ENCODE measurements at places on chromosomes 5 and 9.

DNA sequence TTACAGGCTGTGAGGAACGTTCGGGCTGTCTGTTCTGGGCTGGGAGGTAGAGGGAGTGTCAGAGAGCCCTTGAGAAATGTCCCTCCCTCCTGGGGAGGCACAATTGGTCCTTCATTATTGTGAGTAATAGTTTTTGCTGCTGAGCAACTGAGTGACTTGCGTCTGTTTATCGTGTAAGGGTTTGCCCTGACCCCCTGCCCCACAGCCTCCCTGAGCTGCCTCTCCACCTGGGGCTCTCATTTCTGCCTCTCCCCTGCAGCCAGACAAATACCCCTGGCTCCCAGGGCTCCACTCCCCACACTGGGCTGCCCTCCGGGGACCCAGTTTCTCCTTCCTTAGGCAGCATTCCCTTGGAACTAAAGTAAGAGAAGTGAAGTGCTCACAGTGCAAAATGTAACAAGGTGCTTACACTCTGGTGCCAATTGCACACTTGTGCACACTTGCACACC is 174.9 kb upstream of the MVB12B start:
- no peak for DNase-seq

GRCh38 chr5:124922255-124922975 is 176.0 kb upstream of the ZNF608 start:
- DNase-seq = no peak

- DNase-seq = no peak
Measured at GRCh38 chr9:87310827-87311523, 186.7 kb upstream of the DAPK1 start.

GRCh38 chr9:122190597-122191381 is 31.1 kb downstream of the MORN5 start:
- no peak for DNase-seq

DNA sequence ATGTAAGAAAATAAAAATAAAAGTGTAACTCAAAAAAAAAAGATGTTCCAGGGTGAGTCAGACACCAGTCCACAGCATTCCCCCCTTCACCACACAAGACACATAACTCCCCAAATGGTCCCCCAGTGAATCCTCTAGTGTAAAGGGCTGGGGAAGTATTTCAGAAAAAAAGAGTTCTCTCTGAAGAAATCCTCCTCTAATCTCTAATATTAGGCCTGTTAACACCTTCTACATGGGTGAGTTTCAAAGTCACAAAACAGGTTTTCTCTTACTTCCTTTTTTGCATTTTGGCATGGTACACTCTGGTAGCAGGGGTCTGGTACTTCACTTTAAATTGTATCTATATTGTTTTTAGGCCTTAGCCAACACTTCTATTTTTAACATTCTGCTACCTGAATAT is 28.2 kb downstream of the RNF145 start:
- no peak for DNase-seq

GRCh38 chr5:75603371-75603770 is 7.9 kb upstream of the ANKDD1B start:
- DNase-seq = no peak

Data from activated CD8-positive, alpha-beta T cell treated with anti-CD3 and anti-CD28 coated beads, Interleukin-2, amount 10 ng/mL, durations not matched to agents 7 days and 5 days (primary cell).